Transverse colon (tissue), 4 donors: ENCODE measurements at places on chromosomes 13 and 19. TPM values are rescaled to one million over a fixed set of nuclear protein-coding genes. Genes with fewer than 3 reads are reported as not detected.

The KMT5C gene
- 33.3 TPM for total RNA-seq

The CKM gene
- total RNA-seq = 27.9 TPM

The URAD gene
- total RNA-seq = 265 TPM

DNA sequence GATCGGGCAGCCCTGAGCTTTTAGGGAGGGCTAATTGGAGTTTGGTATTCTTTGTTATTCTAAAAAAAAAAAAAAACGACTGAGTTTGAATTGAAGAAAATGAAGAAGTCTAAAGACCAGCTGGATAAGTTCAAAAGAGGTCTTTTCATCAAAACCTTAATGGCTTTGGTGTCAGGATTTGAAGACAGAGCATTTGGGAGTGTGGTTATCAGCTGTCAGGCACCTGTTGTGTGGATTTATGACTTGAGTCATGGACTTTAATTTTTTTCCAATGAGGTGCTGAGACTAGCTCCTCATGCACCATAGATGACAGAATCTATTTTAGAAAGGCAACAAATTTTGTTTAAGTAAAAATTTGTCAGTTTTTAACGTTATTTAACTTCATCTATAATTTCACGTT lies 72.5 kb downstream of the FREM2 start:
- DNase-seq = no peak

GRCh38 chr19:456547-457110 lies 4.2 kb downstream of the SHC2 start:
- DNase-seq = no peak

DNA sequence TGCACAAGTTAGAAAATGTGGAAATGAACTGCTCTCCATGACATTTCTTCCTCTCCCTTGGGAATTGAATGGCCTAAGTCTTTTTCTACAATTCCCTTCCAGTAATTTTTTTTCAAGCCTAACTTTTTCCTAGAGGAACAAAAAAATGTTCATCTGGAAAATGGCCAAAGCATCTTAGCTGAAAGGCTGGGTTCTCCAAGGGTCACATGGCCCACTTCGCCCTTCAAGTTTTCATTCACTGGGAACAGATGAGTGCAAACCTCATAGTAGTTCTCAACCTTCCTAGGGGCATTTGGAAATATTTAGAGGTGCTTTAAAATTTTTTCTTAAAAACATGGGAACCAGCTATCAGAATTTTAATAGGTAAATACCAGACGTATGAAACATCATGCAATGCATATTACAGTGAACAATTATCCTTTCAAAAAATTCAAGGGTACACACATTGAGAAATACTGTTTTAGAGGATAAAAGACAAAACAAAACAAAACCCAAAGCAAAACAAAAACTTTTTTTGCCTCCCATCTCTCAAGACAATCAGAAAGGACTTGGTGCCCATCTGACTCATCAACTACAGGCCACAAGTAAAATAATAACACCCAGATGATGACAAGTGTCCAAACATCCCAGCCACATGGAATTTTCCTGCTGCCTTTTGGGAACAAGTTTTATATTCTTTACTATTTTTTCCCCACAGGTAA lies 208.8 kb downstream of the SLITRK6 start:
- DNase-seq = no peak

- peak; percentile 7 for DNase-seq
Observed at GRCh38 chr13:112972867-112973576, 4.0 kb downstream of the MCF2L start.

GRCh38 chr13:112704308-112705145 lies 14.7 kb downstream of the ATP11A start:
- DNase-seq = peak; percentile 4
